ENCODE measurements at places on chromosomes 5 and 9.

- DNase-seq = no peak
Observed at GRCh38 chr9:137606005-137606621, 627 bp downstream of the ARRDC1 start.

GRCh38 chr5:54081415-54081814 lies 229.0 kb downstream of the ARL15 start:
- DNase-seq = no peak

DNA sequence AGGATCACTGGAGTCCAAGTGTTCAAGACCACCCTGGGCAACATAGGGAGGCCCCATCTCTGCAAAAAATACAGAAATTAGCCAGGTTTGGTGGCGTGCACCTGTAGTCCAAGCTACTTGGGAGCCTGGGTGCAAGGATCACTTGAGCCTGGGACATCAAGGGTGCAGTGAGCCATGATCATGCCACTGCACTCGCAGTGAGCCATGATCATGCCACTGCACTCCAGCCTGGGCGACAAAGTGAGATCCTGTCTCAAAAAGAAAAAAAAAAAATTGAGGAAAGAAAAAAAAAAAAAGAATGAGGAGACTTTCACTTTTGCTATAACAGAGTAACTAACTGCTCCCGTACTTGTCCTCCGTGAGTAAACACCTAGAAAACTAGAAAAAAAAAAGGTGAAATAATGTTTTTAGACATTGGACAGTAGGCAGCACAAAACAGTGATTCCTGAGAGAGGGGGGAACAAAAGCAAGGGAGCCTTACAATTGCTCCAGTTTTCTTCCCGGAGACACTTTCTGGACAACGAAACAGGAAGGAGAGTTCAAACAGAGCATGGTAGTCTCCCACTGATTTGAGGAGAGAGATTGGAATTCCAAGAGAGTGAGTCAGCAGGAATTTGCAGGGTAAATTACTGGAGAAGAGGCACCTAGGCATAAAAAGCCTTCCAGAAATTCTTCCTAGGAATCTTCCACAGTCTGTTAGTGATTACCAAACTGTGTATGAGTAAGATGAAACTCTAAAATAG lies 6.9 kb upstream of the ZBTB5 start:
- DNase-seq = no peak

DNA sequence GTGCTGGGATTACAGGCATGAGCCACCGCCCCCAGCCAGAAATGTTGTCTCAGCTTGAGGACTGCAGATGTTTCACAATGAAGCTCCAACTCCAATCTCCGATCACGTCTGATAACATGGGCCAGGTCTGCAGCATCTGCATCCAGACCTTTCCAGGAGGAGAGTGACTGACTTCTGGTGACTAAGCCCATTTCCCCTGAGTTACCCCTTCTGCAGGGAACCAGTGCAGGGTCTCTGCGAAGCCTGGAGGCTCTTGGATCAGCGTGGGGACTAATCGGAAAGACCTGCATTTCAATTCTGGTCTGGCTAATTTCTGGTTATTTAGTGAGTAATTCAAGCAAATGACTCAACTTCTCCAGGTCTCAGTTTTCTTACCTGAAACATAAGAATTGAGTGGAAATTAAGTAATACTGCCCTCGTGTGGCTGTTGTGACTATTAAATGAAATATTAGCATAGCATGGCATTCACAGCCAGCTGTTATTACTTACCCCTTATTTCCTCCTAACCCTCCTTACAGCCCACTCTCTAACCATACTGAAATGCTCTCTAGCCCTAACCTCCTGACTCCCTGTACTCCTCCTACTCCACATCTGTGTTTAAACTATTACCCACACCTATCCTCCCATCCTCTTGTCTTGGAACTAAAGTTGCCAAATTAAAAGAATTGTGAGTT lies 2.2 kb upstream of the GNPDA1 start:
- DNase-seq = peak; percentile 78

GRCh38 chr9:99220011-99220410 lies 1.7 kb downstream of the ALG2 start:
- no peak for DNase-seq

DNA sequence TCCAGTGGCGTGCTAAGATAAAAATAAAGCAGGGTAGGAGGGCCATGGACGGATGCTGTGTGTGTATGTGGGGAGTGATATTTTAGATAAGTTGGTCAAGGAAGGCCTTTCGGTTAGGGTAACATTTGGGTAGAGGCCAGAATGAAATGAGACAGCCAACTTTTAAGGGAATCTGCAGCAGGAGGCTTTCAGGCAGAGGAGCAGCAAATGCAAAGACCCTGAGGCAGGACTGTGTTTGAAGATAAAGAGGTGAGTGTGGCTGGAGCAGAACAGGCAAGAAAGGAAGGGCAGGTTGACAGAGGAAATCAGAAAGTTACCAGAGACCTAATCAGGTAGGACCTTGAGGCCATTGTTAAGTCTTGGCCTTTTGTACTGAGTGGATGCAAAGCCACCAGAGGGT lies 106.2 kb downstream of the MAST4 start:
- DNase-seq = no peak

DNA sequence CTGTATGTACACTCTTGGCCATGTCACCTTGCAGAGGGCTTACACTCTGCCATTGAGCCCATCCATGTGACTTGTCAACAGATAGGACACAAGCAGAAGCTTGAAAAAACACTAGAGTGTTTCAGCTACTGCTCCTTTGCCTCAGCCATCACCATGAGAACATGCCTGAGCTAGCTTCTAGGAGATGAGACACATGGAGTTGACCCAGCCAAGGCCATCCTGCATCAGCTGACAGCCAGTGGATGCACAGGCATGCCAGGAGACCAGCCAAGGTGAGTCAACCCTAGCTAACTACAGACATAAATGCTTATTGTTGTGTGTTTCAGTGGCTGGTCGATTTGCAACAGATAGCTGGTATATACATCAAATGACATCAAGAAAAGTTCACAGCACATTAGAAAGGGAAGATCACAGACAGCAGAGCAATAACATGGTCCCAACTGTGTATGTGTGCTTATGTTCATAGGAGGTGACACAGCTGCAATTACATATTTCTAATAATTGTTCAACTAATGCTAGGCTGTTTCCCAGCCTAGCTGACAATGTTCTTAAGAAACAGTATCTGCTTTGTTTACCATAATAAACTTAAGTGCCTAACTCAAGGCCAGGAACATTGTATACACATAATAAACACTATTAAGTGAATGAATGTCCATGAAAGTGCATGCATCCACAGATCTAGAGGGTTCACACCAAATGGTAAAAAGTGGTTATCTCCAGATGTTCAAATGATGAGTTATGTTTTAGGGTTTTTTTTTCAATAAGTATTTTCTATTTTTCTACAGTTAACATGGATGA lies 105.7 kb downstream of the SPOCK1 start:
- no peak for DNase-seq

DNA sequence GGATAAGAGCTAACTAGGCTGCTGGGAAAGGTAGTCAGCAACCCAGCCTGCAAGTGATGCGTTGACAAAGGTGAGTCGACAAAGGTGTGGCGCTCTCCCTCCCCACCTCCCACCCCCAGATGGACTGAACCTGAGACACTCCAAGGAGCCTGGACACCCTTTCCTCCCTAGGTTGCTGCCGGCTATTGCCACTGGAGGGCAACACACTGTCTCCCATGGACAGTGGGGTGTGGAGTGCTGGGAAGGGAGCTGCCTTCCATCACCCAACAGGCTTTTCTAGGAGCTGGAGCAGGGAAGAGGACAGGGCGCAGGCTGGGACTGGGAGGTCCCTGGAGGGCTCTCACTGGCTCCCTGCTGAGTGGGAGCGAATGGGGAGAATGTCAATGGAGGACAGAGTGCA lies 75.4 kb upstream of the ARAP3 start:
- DNase-seq = no peak

GRCh38 chr5:150565868-150566267 lies 57.9 kb downstream of the NDST1 start:
- DNase-seq = no peak

DNA sequence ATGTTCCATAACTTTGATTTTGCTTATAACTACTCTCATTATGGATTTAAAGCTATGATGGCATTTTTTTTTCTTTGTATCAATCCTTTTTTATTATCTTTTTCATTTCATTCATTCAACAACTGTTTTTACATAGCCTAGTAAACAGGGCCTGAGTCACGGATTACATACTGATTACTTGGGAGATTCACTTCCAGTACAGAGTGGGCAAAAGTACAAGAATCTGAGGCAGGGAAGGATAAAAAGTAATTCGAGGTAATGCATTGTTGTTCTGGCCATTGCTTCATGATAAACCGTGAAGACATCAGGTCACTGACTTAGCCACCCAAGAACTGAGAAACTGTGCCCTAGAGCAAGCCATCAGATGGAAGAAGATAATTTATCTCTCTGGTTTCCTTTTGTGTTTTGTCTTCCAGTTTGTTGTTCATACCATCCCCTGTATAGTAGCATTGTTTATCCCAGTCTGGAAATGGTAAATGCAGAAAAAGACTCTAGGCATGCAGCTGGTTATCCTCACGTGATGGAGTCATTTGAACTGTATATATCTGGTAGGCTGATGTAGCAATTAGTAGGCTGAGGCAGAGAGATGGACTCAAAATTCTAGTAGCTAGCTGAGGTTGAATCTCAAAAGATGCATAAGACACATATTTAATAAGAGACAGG lies 145.6 kb downstream of the CNTLN start:
- DNase-seq = no peak

GRCh38 chr5:60540856-60541805 lies 158.8 kb downstream of the DEPDC1B start:
- DNase-seq = no peak

- DNase-seq = no peak
Observed at GRCh38 chr5:158761161-158761560, 338.6 kb downstream of the EBF1 start.

- no peak for DNase-seq
Observed at GRCh38 chr5:159047086-159047485, 52.6 kb downstream of the EBF1 start.

DNA sequence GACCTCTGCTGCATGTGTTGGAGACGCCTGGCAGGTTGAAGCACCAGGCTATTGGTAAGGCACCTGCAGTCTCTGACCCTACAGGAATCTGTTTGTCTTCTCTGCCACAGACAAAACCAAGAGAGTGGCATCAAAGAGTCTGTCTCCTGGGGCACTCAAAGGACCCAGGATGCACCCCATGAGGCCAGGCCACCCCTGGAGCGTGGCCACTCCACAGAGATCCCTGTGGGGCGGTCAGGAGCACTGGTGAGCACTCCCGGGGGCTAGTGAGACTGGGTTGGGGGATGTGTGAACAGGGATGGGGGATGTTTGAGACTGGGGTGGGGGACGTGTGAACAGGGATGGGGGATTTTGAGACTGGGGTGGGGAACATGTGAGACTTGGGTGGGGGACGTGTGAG lies 240.3 kb downstream of the CACNA1B start:
- DNase-seq = no peak

Measured in CD4-positive, alpha-beta T cell treated with Interleukin-10 for 1 hour (primary cell).